ENCODE measurements at places on chromosomes 6 and 20.

GRCh38 chr20:63553251-63553932 is 567 bp upstream of the FNDC11 start:
- H3K4me1 ChIP-seq: no peaks in the 10 kb centered on the region
- H3K36me3 ChIP-seq: no peaks in the 10 kb centered on the region
- DNase-seq: peak; percentile 78

GRCh38 chr6:35973670-35974222 is 50.7 kb downstream of the SLC26A8 start:
- H3K27me3 ChIP-seq: no peaks in the 10 kb centered on the region
- H3K27ac ChIP-seq: no peak overlapping the region
- no peak for DNase-seq
- H3K4me3 ChIP-seq: no peak overlapping the region
- no peaks in the 10 kb centered on the region for H3K4me1 ChIP-seq
- no peaks in the 10 kb centered on the region for H3K36me3 ChIP-seq

- no peaks in the 10 kb centered on the region for H3K27me3 ChIP-seq
- H3K27ac ChIP-seq: peak overlapping the region; percentile 9
- no peaks in the 10 kb centered on the region for H3K36me3 ChIP-seq
- no peak for DNase-seq
- no peak overlapping the region for H3K4me3 ChIP-seq
Measured at GRCh38 chr6:138229072-138229471, 10.8 kb upstream of the PBOV1 start.

DNA sequence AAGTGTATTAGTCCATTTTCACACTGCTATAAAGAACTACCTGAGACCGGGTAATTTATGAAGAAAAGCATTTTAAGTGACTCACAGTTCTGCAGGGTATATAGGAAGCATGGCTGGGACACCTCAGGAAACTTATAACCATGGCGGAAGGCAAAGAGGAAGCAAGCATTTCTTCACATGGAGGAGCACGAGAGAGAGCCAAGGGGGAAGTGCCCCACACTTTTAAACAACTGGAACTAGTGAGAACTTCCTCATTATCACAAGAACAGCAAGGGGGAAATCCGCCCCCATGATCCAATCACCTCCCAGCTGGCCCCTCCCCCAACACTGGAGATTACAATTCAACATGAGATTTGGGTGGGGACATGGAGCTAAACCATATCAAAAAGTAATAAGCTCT is 28.3 kb upstream of the B3GAT2 start:
- no peaks in the 10 kb centered on the region for H3K4me1 ChIP-seq
- DNase-seq: no peak
- H3K36me3 ChIP-seq: no peaks in the 10 kb centered on the region
- no peak overlapping the region for H3K4me3 ChIP-seq

DNA sequence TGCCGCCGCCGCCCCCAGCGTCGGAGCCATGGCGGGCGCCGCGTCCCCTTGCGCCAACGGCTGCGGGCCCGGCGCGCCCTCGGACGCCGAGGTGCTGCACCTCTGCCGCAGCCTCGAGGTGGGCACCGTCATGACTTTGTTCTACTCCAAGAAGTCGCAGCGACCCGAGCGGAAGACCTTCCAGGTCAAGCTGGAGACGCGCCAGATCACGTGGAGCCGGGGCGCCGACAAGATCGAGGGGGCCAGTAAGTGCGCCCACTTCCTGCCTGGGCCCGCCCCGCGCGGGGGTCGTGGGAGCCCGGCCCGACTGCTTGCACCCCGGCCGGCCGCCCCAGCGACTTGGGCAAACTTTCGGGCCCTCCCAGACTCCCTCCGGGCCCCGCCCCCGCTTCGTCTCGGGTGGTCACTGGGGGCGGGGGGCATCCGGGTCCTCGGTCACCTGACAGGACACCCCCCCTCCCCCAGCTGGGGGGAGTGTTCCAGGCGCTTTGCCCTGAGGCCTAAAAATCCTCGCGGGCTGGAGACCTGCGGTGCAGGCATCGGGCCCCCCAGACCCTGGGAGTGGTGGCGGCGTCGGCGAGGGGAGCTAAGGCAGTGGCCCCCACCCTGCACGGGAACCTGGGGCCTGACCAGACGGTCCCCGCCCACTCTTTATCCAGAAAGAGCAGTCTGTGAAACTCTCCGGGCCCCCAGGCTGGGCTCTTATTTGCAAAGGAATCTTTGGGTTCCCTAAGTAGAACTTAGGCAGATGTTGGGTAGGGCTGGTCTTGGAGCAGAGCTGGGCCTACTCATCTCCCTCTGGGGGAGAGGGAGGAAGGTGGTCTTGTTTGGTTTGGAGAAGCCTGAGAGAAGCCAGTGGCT is 501 bp downstream of the PLCG1 start:
- peaks cover 3% of the 10 kb centered on the region for H3K4me1 ChIP-seq
- H3K4me3 ChIP-seq: peak overlapping the region; percentile 91
- no peaks in the 10 kb centered on the region for H3K27me3 ChIP-seq
- H3K36me3 ChIP-seq: no peaks in the 10 kb centered on the region
- DNase-seq: peak; percentile 81
- H3K27ac ChIP-seq: peak overlapping the region; percentile 88

- H3K27ac ChIP-seq: no peak overlapping the region
- no peak for DNase-seq
- no peak overlapping the region for H3K4me3 ChIP-seq
- H3K4me1 ChIP-seq: no peaks in the 10 kb centered on the region
Measured at GRCh38 chr6:5827056-5827904, 179.4 kb downstream of the NRN1 start.

DNA sequence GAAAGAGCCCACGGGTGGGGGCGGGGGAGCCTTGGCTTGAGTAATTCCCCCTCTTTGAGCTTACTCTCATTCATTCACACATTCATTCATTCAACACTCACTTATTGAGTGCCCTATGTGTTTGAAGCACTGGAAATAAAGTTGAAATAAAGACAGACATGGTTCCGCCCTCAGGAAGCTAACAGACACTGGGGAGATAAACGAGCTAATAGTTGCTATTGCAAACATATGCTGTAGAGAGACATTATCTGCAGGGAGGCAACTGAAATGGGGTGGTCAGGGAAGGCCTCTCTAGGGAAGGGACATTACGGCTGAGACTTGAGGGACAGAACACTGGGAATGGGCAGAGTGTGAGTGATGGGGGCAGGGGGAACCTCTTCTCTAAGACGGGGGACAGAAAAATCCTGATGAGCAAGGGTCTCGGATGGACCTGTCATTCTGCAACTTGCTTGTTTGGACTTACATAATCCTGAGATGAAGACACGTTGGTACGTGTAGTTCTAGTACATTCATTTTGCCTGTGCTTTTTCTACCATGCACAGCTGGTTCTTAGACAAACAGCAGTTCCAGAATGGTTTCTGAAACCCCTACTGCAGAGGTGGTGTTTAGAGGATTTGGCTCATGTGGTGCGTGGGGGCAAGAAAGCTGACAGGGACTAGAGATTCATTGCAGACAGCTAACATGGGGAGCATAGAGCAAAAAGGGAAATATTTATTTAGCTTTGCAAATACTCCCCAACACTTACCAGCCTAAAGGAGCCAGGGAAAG is 71.1 kb upstream of the BLCAP start:
- H3K4me1 ChIP-seq: no peaks in the 10 kb centered on the region
- no peak for DNase-seq
- no peak overlapping the region for H3K4me3 ChIP-seq
- no peaks in the 10 kb centered on the region for H3K36me3 ChIP-seq

- DNase-seq: no peak
- H3K4me1 ChIP-seq: no peaks in the 10 kb centered on the region
- no peaks in the 10 kb centered on the region for H3K27me3 ChIP-seq
- no peak overlapping the region for H3K4me3 ChIP-seq
- no peak overlapping the region for H3K27ac ChIP-seq
Measured at GRCh38 chr20:33148040-33148439, 19.9 kb upstream of the BPIFA2 start.

DNA sequence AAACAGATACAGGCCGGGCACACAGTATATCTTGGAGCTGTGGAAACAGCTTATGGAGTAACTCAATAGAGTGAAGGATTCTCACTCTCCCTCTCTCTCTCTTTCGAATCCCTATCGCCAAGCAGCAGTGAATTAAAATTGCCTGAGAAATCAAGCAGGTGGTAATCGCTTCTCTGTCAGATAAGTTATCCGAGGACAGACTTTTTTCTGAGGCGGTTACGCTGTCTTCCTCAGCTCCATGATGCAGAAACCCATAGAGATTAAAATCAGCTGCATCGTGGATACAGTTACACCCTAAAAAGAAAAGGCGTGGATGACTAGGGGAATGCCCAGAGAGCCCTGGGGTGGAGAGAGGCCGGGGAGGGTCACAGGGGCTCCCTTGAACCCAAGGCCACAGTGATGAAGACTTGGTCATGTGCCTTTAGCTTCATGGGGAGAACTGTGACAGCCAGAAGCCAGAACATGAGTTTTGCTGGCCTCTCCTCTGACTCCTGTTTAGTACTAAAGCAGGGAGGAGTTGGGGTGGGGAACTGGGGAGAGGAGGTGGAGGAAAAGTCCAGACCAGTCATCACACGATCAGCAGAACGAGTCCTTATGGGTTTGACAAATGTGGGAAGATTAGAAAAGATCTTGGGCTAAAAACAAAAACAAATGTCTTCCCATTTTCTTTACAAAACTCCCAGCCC is 138.8 kb upstream of the JARID2 start:
- H3K27ac ChIP-seq: no peak overlapping the region
- no peaks in the 10 kb centered on the region for H3K4me1 ChIP-seq
- H3K36me3 ChIP-seq: no peaks in the 10 kb centered on the region
- no peaks in the 10 kb centered on the region for H3K27me3 ChIP-seq
- H3K4me3 ChIP-seq: no peak overlapping the region

DNA sequence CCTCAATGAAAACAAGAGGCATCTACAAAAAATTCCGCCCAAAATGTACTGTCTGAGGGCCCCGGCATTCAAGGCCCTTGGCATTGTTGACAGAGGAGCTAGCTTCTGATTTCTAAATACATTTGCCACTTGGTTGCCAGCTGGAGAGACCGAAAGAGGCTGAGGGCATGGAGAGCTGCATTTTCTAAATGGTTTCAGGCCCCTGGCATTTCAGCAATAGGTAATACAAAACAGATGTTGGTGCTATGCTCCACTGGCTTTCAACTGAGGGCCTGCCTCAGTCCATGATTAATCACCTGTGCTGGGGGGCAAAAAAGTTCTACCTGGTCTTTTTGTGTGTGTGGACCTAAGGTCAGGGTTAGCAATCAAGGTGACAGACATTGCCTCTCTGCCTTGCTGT is 79.5 kb upstream of the ISM1 start:
- H3K36me3 ChIP-seq: no peaks in the 10 kb centered on the region
- H3K4me3 ChIP-seq: no peak overlapping the region
- no peaks in the 10 kb centered on the region for H3K27me3 ChIP-seq
- no peaks in the 10 kb centered on the region for H3K4me1 ChIP-seq
- no peak for DNase-seq

- H3K27ac ChIP-seq: peak overlapping the region; percentile 98
- H3K4me1 ChIP-seq: peaks cover 54% of the 10 kb centered on the region
- H3K4me3 ChIP-seq: no peak overlapping the region
Measured at GRCh38 chr20:45336530-45337366, 11.5 kb downstream of the SDC4 start.

GRCh38 chr6:20217324-20217855 is 5.1 kb upstream of the MBOAT1 start:
- no peak overlapping the region for H3K4me3 ChIP-seq
- no peaks in the 10 kb centered on the region for H3K27me3 ChIP-seq
- no peak overlapping the region for H3K27ac ChIP-seq
- peaks cover 8% of the 10 kb centered on the region for H3K4me1 ChIP-seq
- DNase-seq: no peak

- no peak overlapping the region for H3K27ac ChIP-seq
- H3K27me3 ChIP-seq: no peaks in the 10 kb centered on the region
- no peaks in the 10 kb centered on the region for H3K4me1 ChIP-seq
Measured at GRCh38 chr20:6726761-6727160, 40.7 kb upstream of the BMP2 start.

DNA sequence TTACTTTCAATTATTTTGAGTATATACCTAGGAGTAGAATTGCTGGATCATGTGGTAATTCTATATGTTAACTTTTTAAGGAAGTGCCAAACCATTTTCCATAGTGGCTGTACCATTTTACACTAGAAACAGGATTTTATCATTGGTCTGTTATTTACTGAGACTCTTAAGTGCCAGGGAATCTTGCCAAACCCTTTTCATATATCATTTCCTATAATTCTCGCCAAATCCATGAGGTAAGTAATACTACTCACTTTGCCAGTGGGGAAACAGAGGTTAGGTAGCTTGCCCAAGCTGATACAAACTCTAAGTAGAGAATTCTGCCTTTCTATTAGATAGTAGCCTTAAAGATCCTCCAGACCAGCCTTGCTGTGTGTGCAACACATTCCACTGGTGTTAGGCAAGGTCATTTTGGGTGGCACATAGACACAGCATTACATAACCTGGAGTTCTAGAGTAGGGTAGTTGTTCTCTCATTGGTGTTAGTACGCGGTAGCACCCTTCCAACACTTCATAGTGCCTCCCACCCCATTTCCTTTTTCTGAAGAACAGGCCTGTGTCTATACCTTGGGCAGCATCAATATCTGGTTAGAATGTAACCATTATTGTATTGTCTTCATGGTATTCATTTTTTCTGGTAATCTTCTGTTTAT is 65.5 kb downstream of the ARID1B start:
- H3K4me1 ChIP-seq: no peaks in the 10 kb centered on the region
- no peaks in the 10 kb centered on the region for H3K36me3 ChIP-seq
- H3K27ac ChIP-seq: no peak overlapping the region
- no peaks in the 10 kb centered on the region for H3K27me3 ChIP-seq

GRCh38 chr20:3927486-3928291 is 38.5 kb downstream of the PANK2 start:
- DNase-seq: no peak
- H3K27me3 ChIP-seq: no peaks in the 10 kb centered on the region
- H3K36me3 ChIP-seq: peaks cover 21% of the 10 kb centered on the region

GRCh38 chr20:6744180-6744579 is 23.3 kb upstream of the BMP2 start:
- no peak for DNase-seq
- H3K4me3 ChIP-seq: no peak overlapping the region

GRCh38 chr6:113626475-113626874 is 230.7 kb upstream of the MARCKS start:
- H3K36me3 ChIP-seq: no peaks in the 10 kb centered on the region
- no peak overlapping the region for H3K4me3 ChIP-seq
- no peak for DNase-seq
- H3K4me1 ChIP-seq: peaks cover 6% of the 10 kb centered on the region
- no peaks in the 10 kb centered on the region for H3K27me3 ChIP-seq

GRCh38 chr6:153045271-153045670 is 42.8 kb upstream of the MTRF1L start:
- H3K4me1 ChIP-seq: peaks cover 4% of the 10 kb centered on the region
- no peak overlapping the region for H3K27ac ChIP-seq
- H3K4me3 ChIP-seq: no peak overlapping the region

DNA sequence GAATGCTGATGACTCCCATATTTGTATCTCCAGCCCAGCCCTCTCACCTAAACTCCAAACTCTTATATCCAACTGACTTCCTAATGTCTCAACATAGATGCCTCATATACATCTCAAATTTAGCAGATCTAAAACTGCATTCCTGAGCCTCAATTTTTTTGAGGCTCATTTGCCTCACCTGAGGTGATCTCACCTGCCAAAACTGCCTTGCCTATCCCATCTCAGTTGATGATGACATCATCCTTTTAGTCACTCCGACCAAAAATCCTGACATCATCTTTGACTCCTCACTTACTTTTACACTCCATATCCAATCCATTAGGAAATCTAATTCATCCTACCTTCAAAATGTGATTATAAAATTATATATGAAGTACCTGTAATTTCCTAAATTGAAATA is 25.6 kb upstream of the SLPI start:
- H3K4me1 ChIP-seq: peaks cover 5% of the 10 kb centered on the region
- H3K27me3 ChIP-seq: no peaks in the 10 kb centered on the region
- H3K36me3 ChIP-seq: no peaks in the 10 kb centered on the region
- no peak overlapping the region for H3K27ac ChIP-seq

- H3K27ac ChIP-seq: no peak overlapping the region
- H3K27me3 ChIP-seq: no peaks in the 10 kb centered on the region
- no peak overlapping the region for H3K4me3 ChIP-seq
Measured at GRCh38 chr20:32385541-32385940, 27.4 kb downstream of the ASXL1 start.

Data from pancreas (tissue), 10 donors.